GM19239 (cell line): ENCODE measurements at places on chromosomes 7 and 10.
A peak's percentile ranks its signal among the peaks of the same experiment; 100 is the strongest.

DNA sequence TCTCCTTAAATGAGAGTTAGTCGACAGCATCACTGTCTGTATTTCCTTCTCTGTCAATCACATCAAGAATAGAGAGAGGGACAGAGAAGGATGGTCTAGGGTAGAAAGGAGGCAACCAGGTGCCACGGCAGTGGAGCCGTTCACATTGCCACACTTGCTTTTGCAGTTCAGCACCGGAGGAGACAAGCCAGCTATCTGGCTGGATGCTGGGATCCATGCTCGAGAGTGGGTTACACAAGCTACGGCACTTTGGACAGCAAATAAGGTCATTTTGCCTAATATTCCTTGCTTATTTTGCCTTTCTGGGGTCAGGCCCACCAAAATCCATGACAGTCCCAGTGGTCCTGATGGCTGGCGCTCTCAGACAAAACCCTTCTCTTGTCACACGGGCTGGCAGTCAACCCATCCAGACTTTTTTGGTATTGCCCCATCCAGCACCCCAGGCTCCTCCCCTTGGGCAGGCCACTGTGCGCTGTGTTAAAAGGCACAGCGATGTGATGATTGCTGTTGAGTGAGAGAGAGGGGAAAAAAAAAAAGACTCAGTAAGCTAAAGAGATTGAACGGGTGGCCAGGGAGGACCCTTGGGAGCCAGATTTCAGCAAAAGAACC, 8.4 kb downstream of the CPA2 start:
- DNase-seq: no peak

GRCh38 chr10:37992083-37992482, 15.6 kb upstream of the ZNF25 start:
- DNase-seq: no peak

DNA sequence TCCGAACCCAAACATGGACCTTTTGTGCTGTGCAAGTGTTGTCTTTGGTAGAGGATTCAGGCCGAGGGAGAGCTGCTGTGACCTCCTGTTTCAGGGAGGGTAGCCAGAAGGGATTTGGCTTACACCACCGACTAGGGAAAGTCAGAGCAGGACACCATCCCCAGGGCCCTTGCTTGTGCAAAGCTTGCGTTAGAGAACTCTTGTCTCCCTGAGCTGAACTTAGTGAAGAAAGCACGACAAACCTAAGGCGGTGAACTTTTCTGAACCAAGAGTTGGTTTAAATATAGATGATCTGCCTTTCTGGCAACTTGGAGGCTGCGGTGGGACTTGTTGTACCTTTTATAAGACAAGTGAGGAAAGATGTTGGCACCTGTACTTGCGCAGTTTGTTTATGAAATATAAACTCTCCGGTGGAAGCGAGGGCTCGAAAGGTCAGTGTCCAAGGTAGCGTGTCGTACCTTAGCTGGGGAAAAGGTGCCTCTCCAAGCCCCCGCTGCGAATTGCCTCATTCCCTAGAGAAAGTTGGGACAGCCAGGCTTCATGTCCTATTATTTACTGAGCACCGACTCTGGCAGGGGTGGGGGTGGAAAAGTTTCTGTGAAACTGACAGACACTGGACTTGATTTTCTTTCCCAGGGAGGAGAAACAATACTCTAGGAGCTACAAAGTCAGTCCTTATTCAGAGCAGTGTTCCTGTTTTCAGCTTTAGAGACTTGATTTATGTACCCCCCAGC, 31.6 kb downstream of the WBP1L start:
- DNase-seq: no peak

DNA sequence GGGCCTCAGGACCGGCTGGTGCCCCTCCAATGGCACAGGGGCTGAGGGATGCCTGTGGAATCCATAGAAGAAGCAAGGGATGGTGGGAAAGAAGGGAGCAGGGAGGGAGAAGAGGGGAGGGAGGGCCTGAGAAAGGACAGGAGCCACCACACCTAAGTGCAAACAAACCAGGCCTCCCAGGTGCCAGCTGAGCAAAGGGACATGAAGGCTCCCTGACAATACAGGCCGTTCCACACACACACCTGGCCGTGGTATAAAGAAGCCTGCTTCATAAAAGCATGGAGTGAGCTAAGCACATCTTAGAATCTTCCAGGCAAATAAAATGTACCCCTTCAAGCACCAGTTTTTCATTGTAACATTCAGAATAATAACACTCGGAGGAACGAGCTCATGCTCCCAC, 54.0 kb downstream of the OAT start:
- DNase-seq: no peak

- no peak for DNase-seq
Observed at GRCh38 chr7:131610007-131610406, 53.6 kb upstream of the PODXL start.

GRCh38 chr7:115135769-115136410, 214.0 kb downstream of the MDFIC start:
- no peak for DNase-seq

GRCh38 chr7:135769005-135769802, 20.6 kb upstream of the FAM180A start:
- no peak for DNase-seq

- no peak for DNase-seq
Observed at GRCh38 chr10:114395366-114396022, 8.8 kb downstream of the AFAP1L2 start.

DNA sequence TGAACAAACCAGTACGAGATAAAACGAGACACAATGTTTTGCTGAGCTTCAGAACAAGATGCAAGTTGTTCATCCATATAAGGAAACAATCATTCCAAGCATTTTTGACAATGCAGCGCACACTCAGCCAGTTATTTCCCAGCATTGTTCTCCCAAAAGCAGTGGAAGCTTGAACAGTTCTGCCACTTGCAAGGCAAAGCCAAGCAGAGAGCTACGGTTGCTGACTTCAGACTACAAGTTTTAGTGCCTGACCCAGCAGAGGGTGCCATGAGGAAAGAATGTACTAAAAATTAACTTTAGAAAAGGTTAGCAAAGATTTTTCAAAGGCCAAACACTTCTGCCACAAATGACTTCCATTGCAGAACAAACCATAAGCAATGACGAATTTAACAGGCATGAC, 152.5 kb downstream of the SLC25A13 start:
- DNase-seq: no peak

DNA sequence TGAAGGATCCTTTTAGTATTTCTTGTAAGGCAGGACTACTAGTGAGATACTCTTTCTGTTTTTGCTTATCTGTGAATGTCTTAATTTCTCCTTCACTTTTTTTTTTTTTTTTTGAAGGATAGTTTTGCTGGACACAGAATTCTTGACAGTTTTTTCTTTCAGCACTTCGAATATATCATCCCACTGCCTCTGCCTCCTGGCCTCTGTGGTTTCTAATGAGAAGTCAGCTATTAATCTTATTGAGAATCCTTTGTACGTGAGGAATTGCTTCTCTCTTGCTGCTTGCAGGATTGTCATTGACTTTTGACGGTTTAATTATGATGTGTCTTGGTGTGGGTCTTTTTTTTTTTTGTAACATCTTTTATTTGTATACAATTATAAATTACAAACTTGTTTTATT, 12.6 kb upstream of the WAC start:
- DNase-seq: no peak

DNA sequence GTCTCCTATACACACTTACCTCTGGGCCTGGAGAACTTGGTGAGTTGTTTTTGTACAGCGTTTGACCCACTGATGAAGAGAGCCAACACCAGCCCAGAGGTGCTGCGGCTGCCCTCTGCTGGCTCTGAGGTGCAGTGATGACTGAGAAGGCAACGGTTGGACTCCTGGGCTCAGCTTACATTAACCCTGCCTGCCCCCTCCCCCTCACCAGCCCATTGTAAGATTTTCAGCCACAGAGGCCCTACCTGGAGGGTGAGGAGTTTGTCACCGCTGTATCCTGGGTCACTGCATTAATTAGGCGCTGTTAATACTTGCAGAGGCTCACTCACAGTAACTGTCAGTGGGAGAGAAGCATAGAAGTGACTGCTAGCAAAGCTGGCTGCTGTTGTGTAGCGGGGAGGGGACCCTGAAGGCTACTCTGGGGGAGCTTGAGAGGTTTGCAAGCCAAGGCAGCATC, 19.0 kb upstream of the ANKRD2 start:
- DNase-seq: no peak

GRCh38 chr7:102457352-102457924, 7.2 kb downstream of the ALKBH4 start:
- DNase-seq: no peak

- no peak for DNase-seq
Observed at GRCh38 chr7:127819975-127820731, 168.2 kb downstream of the SND1 start.

DNA sequence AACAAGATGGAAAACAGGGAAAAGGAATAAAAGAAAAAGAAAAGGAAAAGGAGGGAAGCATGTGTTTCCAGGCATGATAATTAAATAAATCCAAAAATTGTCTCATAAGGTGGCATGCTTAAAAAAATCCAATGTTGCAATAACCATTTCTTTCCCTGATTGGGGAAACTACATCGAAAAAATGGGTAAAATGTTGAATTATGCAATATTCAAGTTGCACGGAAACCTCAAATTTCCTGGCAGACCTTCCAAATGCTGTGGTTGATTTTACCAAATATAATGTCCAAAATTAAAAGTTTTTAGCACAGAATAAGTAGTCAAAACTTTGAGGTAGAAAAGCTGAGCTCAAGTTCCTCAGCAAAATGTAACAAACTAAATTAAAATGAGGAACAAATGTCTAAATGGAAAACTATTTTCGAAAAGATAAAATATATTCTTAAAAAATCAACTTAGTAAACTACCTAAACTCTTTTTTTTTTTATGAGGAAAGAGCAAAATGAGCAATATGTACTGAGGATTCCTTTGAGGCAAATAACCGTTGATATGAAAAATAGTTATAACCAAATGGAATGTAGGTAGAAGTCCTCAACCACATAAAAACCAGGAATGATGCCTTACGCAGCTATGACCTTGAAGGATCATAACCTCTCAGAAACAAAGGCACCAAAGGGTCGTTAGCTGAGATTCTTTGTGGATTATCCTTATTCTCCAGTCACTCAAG, 52.6 kb downstream of the MACC1 start:
- DNase-seq: no peak

GRCh38 chr7:80263821-80264220, 129.2 kb downstream of the GNAI1 start:
- no peak for DNase-seq

- no peak for DNase-seq
Observed at GRCh38 chr10:109668154-109668665, 255.1 kb downstream of the XPNPEP1 start.

- DNase-seq: no peak
Observed at GRCh38 chr7:151684408-151685175, 164.9 kb upstream of the RHEB start.

GRCh38 chr7:100781255-100781654, 46.1 kb downstream of the EPHB4 start:
- no peak for DNase-seq

- DNase-seq: no peak
Observed at GRCh38 chr10:25056726-25057125, 40.3 kb downstream of the THNSL1 start.

GRCh38 chr10:119281581-119282071, 74.3 kb downstream of the GRK5 start:
- DNase-seq: no peak

DNA sequence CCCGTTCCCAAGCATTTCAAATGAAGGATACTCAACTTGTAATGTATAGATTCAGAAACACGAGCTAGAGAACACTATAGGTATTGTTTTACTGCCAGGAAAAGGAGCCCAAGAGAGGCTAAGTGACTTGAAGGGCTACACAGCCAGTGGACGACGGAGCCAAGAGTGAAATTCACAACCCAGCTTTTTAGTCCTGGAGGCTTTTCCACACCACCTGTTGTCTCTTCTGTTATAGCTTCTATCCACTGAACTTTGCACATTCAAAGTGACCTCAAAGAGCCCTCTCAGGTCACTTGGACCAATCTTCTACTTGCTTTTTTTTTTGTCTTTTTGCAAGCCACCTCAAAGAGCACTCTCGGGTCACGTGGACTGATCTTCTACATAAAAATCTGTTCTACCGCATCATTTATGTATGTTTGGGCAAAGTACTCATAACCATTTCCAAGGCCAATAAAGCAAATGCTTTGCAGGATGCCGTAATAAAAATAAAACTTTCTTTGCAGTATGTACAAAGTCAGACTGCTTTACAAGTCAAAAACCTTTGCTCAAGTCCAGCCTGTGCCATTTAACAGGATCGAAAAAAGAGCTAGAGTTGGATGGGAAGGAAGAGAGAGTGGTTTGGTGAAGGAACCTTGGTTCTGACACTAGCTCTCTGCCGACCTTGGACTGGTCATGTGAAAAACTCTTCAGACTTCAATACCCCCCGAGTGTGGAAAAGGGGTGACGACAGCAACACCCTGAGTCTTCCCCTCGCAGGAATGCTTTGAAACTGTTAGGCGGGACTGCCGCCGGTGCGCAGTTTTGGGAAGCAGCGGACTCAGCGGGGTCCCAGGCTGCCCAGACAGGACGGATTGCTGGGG, 821 bp downstream of the SLC35B4 start:
- no peak for DNase-seq

- DNase-seq: no peak
Observed at GRCh38 chr7:75055830-75056772, 17.5 kb downstream of the RCC1L start.

DNA sequence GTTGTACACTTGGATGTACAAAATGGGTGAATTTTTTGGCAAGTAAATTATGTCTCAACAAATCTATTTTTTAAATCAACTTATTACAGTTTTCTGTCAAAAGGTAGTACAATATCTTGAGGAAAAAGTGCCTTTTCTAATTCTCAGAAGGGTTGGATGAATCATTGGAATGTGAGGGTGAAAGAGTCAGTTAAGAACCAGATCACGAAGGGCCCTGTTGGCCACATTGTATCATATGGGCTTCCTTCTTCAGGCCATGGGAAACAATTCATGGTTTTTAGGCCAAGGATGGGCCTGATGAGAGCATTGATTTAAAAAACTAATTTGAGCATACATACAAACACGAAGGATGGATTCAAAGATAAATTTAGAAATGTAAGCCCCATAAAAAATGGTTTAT, 503.7 kb downstream of the TNS3 start:
- DNase-seq: no peak

- DNase-seq: peak; percentile 34
Observed at GRCh38 chr10:92574548-92575261, 812 bp upstream of the IDE start.

DNA sequence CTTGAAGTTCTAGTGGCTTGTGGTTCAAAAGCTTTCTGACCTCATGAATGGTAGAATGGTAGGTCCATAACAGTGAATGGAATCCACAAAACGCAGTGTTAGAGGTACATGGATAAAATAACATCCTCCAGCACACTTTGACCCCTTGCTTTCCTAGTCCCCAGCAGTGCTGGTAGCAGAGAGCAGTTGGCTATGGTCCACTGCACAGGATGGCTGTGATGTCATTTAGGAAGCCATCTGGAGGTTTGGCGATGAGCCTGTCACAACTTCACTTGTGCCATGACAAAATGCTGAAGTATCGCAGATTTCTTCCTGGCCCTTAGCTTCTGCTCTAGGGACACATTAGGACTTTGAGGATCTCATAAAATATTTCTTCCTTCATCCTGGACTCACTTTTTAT, 300.0 kb upstream of the FZD8 start:
- no peak for DNase-seq

DNA sequence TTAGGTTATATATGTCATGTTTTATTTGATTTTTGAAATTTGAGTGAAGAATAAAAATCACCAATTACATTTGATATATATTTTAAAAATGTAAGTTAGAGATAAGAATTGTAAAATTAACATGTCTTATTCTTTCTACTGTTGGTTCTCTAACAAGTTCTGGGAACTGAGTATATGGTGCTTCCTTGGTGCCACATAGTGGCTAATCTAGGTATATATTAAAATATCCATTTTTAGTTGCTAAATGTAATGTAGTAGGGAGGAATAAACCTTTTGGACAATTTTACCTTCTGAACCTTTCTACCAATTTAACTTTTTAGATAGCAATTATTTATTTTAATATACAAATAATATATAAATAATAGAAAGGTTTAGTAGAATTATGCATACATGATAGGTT, 17.5 kb downstream of the CFAP69 start:
- peak; percentile 17 for DNase-seq
